ENCODE measurements at places on chromosomes 2 and 18.

DNA sequence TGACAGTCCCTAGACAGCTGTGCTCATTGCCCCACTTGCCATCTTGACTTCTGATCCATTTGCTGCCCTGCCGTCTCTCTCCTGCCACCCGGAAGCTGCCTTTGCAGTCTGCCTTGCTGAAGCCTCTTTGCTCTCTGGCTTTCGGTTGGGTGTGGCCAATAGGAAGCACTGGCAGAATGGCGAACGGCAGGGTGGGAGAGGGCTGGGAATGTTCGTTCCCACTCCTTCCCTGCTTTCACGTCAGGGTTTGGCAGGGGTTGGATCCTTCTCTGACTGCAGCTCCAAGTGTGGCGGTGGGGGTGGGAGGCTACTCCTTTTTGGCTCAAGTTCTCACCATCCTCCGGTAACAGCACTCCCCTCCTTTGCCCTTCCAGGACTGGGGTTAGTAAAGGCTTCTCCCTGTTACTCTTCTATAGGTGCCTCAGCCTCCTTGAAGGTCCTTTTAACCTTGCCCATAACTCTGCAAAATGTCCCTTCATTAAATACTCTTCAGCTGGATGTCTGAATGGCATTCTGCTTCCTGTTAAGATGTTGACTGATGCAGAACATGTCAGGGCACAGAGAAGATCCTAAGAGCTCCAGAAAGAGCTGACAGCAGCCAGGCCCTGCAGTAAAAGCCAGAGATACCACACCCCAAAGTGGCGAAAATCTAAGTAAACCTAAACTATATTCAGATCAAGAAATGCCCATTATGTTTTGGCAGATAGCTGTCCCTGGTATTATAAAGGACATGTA, 299.7 kb downstream of the CDCA7 start:
- DNase-seq = no peak

DNA sequence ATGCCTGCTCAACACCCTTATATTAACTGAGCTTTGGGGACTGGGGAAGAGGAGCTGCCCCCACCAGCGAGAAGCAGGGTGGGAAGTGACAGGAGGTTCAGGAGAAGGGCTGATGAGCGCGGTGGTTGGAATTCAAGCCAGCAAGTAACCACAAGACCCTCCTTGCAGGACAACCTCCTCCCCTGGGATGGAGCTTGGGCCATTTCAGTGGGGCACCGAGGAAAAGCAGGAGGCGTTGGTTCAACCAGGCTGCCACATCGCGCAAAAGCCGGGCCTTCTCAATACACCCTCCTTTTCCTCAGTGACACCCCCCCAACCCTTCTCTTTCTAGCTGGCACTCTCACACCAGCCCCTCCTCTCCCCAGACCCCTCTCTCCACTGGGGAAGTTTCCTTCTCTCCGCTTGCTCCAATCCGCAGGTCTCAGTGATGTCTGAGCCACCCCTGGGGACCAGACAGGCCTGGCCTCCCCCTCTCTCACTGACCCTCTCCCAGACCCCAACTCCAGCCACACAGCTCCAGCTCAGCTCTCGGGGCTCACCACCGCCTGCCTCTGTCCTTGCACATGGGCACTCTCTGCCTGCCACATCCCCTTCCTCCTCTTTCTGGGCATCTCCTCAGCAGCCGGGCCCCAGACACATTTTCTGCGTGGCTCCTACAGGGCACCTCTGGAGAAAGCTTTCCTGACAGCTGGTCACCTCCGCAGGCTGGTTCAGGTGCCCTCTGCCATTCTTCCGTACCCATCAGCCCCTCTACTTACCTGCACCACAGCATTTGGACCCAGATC, 44.5 kb downstream of the KCNF1 start:
- no peak for DNase-seq

DNA sequence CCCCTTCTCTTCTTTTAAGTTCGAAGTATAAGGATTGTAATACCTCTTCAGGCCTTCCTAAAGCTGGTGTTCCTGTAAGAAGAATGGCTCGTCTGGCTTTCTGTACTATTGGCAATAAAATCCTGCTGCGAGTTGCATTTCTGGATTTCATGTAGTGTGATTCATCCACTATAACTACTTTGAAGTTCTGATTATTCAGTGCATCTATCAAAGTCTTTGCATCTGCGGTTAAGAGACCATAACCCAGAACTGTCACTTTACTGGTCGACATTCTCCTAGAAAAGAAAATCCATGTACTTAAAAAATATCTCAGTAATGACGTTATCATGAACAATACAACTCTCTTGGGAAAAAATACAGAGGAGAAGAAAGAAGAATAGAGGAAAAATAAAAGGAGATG, 181.1 kb downstream of the ZRANB3 start:
- DNase-seq = no peak

DNA sequence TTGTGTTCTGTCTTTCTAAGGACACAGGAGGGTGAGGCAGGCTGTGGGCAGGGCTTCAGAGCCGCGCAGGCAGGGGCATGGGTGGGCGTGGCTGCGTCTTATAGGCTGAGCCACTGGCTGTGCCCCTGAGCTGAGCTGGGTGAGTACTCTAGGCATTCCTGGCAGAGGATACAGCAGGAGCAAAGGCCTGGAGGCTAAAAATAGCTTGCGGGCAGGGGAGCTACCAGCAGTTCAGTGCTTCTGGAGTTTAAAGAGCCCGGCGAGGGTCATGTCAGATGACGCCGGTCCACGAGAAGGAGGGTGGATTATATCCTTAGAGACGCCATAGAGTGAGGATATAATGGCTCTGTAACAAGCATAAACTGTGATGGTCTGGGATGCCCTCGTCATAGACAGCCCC, 31.5 kb upstream of the PDIA6 start:
- DNase-seq = peak; percentile 78

- no peak for DNase-seq
These were observed 145.1 kb upstream of the RMP24 start for GRCh38 chr18:35827275-35827902.

DNA sequence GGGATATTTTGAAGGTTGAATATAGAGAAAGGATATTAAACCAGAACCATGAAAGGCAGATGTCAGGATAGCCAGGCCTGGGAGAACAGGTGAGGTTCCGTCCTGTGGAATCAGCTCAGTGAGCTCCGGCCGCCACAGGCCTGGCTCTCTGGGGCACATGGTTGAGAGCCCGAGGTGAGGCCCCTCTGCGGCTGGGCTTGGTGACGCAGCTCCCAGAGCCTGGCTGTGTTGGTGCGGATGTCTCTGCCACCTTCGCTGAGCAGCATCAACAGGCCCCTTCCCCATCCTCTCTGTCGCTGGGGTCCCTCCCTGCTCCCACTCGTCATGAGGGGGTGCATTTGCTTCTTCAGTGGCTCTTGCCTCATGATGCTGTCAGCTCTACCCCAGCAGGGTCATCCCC, 70.7 kb upstream of the PXDN start:
- DNase-seq = no peak

GRCh38 chr2:239249776-239250175, 151.0 kb downstream of the HDAC4 start:
- DNase-seq = peak; percentile 88

DNA sequence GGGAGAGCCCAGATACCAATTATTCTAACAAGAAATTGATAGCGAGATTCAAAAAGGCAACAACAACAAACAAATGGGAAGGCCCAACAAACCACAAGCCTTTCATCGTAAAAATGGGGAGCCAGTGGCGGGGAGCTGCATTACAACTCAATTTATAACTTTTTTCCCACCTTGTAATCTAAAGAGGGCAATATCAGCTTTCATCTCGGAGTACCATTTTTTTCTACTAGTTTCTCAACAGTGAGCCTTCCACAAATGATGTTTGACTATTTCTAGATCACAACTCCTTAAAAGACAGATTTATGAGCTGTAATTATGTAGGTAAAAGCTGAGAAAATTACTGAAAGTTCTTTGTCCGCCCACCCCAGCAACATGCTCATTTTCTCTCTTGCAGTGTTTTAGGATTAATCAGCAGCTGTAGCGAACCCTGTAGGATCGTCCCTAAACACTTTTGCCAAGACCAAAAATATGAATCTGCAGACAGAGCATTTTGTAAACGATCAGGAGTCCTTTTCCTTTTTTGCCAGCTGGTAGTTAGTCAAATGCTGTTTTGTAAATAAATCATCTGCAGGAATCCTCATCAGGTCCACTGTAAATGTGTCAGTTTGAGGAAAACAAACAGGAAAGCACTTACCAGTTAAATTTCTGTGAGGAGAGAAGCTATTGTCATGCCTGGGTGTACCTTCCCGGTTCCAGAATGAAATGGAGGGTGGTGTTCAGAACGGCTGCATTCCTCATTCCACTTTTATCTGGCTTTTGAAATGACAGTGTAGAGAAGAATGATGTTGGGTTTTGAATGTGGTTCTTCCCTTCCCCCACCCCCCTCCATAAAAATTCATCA, 53.2 kb downstream of the EEF1B2 start:
- peak; percentile 60 for DNase-seq

DNA sequence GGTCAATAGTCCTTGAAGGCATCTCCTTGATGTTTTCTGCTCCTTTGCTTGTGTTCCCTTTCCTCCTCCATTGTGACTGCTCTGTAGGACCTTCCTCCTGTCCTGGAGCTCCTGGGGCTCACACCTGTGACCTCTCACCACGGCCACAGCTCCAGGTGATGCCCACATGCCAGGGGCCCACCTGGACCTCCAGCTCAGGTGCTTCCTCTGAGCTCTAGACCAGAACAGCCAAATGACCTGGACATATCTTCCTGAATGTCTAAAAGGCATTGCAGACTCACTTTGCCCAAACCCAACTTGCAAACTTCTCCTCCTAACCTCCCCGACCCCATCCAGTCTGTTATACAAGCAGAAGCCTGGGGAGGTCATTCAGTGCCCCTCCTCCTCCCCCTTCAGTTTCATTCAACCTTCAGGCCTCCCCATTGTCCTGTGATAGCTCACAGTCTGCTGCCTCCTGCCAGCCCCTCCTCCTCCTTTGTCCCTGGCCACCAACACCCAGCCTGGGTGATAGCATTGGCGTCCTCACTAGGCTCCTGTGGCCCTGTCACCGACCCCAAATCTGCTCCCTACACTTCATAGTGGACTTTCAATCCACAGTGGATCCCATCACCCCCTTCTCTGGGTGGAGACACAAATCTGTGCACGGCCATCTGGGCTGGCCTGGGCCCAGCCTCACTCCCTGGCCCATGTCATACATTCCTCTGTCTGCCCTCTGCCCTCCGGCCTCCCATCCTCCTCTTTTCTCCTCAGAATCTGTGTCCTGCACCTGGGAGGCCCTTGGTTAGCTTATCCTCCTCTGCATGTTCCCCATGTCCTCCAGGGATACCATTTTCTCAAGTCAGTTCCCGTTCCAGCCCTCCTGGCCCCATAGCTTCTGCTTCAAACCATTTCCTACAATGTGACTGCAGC, 310.4 kb upstream of the HDAC4 start:
- DNase-seq = no peak

DNA sequence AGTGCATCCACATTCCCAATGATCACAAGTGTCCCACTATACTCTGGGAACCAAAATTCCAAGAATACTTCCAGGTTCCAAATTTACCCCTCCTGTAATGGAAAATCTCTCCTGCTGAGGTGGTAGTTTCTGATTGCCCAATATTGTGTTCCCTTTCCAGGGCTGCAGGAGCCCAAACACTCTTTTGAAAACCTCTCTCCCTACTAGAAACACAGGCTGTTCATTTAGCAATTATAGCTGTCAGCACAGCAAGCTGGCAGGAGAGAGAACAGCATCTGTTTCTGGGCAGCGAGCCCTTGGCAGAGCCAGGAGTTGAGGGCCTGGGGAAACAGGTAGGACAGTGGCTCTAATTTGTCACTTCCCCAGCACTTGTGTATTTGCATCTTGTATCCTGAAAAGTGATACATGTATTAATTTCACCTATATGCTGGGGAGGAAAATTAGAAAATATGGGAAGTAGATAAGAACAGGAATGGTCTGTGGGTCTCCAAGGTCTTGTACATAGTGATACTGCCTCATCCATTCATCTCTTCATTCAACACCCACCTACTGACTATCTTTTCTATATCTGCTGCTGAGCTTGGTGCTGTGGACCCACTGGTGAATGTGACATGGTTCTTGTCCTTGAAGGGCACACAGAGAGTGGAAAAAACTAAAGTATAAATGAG, 16.9 kb upstream of the PAIP2B start:
- DNase-seq = no peak

- DNase-seq = peak; percentile 29
These were observed 114.0 kb downstream of the KLHL29 start for GRCh38 chr2:23498943-23499342.

DNA sequence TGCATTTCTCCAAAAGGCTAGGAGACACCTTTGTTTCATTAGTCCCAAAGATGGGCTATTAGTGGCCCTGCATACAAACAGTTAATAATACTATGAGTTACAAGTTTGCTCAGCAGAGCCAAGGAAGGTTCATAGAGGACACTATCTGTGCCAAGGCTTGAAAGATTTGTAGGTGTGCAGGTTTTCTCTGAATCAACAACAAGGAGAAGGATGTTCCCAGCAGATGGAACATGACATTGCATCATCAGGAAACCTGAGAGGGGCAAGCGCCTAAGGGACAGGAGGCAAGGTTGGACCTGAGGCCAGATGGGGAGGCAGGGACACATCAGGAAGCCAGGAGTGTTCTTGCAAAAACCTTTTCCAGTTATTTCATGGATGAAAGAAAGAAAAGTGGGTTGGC, 35.4 kb upstream of the STK17B start:
- DNase-seq = no peak

- no peak for DNase-seq
These were observed 71.2 kb downstream of the KCNG2 start for GRCh38 chr18:79868811-79869541.

GRCh38 chr18:63763831-63764600, 11.2 kb upstream of the SERPINB7 start:
- peak; percentile 62 for DNase-seq

DNA sequence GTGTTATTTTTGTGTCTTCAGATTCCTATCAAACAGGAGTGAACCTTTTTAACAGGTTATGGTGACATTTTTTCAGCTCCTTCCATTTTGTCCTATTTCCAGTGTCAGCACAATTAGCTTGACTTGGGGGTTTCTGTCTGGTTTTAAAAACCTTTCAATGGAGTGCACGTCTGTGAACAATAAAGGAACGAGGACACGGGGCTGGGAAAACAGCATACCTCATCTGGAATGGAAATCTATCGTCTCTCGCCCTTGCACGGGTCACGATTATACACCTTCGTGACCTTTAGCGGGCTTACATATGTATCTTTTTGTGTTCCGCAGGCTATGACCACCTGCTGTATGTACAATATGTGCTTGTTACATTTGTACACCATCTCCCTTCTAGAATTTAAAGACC, 2.3 kb upstream of the ZNF532 start:
- no peak for DNase-seq

- DNase-seq = peak; percentile 28
These were observed 12.1 kb upstream of the GBX2 start for GRCh38 chr2:236180076-236180816.

GRCh38 chr18:60493066-60493465, 120.5 kb upstream of the MC4R start:
- no peak for DNase-seq

- DNase-seq = peak; percentile 86
These were observed 36.0 kb downstream of the PCBP1 start for GRCh38 chr2:70123051-70123828.

Measured in foreskin fibroblast (primary cell).